HEK293T (cell line): ENCODE measurements at places on chromosomes 7 and 10.

- no peak for DNase-seq
Observed at GRCh38 chr10:109931163-109931562, 7.9 kb upstream of the XPNPEP1 start.

GRCh38 chr7:132654150-132654549 lies 77.9 kb upstream of the PLXNA4 start:
- DNase-seq = peak; percentile 34

GRCh38 chr7:25852211-25852938 lies 299.6 kb upstream of the NFE2L3 start:
- DNase-seq = no peak

DNA sequence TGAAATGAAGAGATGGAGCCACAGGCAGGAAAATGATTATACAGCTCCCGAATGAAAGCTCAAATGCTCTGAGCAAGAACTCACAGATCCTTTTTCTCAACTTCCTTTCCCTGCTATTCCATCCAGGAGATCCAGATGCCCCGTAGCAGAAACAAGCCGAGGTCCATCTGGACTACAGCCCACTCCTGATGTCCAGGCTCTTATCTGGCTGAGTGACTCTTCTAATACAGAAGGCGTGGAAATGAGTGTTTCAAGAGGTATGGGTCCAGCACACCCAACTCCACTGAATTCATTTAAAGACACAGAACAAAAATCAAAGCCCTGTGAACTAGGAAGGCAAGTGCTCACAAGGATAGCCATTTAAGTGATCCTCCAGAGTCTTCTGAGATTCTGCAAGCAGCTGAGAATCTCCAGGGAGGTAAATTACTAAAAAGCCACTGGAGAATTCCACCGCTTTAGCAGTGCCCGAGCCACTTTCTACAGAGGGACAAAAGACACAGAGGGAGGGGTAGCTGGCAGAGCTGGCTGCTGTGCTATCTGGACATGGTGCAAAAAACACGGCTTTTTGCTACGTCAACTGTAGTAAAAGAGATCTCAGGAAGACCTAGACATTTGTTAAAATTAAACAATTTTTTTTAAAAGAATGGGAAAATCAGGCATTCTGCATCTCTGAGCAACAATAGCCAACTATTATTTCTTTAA lies 24.5 kb downstream of the FAM171A1 start:
- no peak for DNase-seq

- no peak for DNase-seq
Observed at GRCh38 chr10:110979611-110980010, 60.2 kb downstream of the SHOC2 start.

DNA sequence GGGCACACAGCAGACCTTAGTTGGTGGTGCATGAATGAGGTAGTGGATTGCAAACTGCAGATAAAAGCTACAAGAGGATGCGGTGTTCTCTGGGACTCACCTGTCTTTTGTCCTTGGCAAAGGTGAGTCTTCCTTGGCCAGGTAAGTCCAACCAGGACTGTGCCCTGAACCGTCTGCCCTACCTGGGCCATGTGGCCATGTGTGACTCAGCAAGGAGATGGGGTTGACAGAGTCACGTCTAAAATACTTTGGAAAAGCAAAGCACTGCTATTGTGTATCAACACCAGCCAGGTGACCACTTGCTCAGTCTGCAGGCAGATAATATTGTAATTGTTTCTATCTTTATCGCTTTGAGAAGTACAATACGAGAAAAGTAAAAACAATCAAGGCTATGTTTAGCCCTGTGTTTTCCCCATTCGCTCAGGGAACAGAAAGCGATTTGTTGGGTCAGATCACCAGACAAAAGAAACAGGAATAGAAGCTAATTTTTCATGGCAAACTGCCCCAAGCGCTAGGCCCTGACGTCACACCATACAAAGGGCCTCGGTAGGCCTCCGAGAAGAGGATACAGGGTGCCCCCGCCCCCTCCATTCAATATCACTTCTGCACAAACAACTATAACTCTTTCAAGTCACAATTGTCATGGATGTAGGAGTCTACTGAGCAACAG lies 57.3 kb downstream of the FAM53B start:
- no peak for DNase-seq

DNA sequence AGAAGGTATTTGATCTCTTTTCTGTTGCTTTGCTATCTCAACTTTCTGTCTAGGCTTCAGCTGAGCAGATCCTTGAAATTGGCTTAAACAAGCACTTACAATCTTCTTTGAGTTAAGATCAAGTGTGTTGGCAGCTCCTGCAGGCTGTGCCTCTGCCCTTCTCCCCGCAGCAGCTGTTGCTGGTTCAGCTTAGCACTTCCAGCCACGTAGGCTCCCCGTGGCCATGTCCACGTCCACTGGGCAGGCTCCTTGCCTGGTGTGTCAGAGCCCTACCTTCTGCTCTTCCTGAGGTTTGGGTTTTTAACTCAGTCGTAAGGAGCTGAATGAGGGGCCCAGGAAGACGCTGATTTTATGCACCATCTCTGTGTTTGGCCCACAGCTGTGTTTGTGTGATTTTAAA lies 47.2 kb downstream of the CAMK1D start:
- no peak for DNase-seq

DNA sequence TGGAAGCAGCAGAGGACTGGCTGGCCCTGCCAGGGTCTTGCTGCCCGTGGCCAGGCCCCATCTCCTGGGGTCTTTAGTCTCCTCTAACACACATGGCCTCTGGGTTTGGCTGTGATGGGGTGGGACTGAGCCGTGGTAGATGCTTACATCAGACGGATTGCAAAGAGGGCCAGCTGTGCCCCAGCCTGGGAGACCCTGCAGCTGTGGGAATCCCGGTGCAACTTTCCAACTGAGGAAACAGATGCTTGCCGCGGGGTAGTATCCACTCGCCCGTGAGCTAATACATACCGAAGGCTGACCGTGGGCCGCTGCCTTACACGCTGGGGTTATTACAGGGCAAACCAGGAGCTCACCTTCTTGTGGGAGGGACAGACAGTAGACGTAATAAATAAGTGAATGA lies 24.1 kb upstream of the SH2B2 start:
- DNase-seq = no peak

GRCh38 chr10:17847585-17848296 lies 38.6 kb downstream of the MRC1 start:
- peak; percentile 15 for DNase-seq

- DNase-seq = no peak
Observed at GRCh38 chr10:7134448-7134847, 276.4 kb downstream of the SFMBT2 start.

- DNase-seq = no peak
Observed at GRCh38 chr7:114229246-114229645, 185.4 kb upstream of the FOXP2 start.

GRCh38 chr7:116252249-116252648 lies 41.9 kb downstream of the TES start:
- no peak for DNase-seq

GRCh38 chr10:101816376-101816775 lies 1.9 kb downstream of the OGA start:
- DNase-seq = no peak

GRCh38 chr7:73611017-73611555 lies 13.2 kb downstream of the MLXIPL start:
- DNase-seq = no peak

DNA sequence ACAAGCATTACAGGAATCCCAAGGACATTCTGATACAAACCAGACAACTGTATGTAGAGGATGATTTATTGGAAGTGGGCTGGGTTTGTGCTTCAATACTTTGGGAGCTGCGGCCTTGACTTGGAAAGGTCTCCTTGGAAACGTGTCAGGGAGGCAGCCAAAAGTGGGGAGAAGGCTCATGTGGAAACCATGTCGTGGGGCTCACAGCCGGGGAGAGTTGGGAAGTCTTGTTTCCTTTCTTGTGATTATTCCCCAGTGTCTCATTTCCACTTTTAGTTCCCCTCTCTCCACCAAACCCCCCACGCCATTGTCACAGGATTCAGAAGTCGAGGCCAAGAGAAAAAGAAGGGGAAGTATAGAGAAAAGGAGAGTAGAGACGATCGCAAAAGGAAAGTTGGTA lies 53.9 kb upstream of the SFMBT2 start:
- no peak for DNase-seq

DNA sequence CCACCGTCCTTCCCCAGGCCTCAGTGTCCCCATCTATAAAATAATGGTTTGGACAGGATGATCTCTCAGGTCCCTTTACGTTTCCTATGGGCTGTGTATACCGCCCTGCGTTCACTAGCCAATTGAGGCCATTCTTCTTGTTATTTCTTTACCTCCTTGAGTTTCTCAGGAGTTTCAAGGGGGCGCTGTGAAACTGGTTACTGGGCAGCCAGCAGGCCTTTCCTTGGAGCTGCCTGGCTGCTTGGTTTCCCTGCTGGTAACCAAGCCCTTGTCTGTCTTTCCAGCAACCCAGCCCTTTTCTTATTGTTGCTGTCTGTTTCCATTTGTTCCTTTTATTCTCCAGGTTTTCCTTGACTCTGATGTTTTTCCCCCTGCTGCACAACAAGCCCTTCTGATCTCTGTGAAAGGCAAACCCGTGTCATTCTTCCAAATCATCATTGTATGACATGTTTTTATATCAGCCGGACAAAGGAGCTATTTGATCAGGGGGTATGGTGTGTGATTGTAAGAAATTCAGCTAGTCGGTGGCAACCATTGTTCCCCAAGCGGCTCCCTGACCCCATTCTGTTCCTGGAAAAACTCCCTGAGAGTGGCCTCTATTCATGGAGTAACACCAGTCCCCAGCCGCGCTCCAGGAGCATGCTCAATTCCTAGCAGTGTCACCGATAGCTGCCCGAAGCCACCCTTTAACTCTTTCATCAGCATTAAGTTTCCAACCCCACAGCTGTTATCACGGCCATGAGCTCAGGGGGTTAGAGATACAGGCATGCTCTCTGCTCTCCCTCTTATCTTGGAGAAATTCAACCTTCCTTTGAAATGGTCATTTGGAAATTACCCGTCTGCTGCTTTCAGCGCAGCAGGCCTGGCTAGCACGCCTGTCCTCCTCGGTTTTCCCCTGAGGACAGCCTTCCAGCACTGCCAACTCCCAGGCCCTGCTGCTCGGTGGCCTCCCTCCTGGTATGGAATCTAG lies 26.6 kb downstream of the FGF8 start:
- peak; percentile 68 for DNase-seq
